ENCODE measurements at places on chromosomes 11 and 22.

DNA sequence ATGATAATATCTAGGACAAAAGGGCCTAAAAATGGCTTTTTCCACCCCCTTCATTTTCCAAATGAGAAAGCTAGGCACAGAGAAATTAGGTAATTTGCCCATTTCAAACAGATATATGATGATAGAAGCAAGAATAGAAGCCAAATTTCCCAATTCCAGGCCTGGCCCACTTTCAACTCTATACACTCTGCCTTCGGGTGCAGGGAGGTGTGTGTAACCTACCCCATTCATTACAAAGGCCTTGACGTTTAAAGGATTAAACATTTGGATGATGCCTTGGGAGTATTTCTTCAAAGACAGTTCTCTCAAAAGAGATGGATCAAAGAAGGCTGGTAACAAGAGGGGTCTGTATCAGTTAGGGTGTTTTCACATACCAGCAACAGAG is 134.1 kb downstream of the CCDC34 start:
- no peak for DNase-seq

DNA sequence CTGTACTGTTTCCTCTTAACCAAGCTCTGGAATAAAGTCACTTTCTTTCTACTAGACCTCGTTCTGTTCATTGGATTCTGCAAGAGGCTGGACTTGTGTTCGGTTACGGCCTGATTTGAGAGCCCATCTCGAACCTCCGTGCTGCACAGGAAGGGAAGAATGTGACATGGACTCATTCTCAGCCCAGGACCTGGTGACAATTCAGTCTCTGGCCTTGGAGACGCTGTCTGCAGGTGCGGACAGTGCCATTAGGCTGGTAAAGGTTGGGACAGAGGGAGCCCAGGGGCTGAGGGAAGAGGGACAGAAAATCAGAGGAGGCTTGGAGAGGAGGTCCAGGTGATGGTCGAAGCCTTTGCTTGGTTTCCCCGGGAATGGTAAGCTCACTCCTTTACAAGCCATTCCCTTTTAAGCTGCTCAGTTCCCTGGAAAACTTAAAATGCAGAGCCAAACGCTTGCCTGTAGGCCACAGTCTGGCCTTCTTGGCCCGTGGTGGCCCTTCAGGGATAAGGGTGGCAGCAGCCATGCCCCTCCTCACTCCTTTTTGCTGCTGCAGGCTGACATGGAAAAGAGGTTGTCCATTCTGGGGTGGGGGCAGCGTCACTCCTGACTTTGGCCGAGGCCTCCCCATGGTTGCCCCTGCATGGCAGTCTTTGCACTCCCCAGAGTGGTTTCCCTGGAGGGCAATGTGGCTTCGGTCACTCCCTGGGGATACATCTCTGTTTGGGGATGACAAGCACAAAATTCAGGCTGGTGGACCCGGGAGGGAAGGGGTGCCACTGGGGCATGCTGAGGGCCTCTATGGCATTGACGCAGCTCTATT is 52.3 kb downstream of the SHISAL1 start:
- no peak for DNase-seq

GRCh38 chr11:64697663-64698375 is 25.2 kb downstream of the NRXN2 start:
- no peak for DNase-seq

DNA sequence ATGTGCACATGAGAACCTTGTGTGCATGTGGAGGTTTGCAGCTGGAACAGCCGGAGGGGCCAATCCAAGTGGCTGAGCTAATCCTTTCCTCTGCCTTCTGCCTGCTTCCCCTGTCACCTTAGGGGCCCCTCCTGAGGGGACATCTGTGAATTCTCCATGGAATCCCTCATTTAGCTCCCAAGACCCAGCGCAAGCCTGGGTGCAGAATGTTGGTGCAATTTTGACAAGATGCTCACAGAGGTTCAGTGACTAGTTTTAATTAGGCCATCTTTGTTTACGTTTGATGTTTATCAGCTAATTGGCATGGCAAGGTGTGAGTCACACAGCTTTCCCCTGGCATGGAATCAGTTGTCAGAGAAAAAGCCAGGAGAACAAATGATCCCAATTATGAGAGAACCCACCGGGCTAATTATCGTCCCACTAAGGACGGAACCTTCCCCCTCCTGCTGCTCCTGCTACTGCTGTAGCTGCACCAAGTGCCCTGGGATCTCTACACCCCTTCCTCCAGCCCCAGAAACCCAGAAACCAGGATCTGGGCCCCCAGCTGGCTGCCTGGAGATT is 63.6 kb upstream of the PAX6 start:
- no peak for DNase-seq

- no peak for DNase-seq
Observed at GRCh38 chr22:17994424-17995108, 29.8 kb downstream of the MICAL3 start.

DNA sequence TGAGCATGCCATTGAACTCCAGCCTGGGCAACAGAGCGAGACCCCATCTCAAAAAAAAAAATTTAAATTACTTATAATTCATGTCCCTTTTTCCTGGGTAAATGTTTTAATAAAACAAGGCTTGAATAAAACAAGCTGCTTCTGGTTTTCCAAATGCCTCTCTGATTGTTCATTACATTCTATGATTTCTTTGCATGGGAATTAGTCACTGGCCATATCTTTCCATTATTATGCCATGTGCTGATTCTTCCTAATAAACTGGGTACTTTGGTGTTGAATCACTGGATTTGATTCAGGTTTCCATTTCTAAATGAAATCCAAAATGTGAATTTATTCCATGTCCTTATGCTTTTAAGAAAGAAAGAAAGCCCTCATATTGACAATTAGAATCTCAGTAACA is 42.6 kb downstream of the ZNF215 start:
- peak; percentile 69 for DNase-seq

- DNase-seq = peak; percentile 81
Observed at GRCh38 chr11:70397983-70398833, at the start of gene CTTN. Gene CTTN (plus strand): TSS chr11:70398529. CDS start chr11:70407298, 8,769 bp downstream.

GRCh38 chr22:25942115-25942855 is 200.3 kb downstream of the MYO18B start:
- DNase-seq = no peak

- no peak for DNase-seq
Observed at GRCh38 chr11:10543782-10544181, 2.8 kb upstream of the RNF141 start.

GRCh38 chr11:12815931-12816494 is 141.8 kb downstream of the TEAD1 start:
- DNase-seq = no peak

GRCh38 chr22:37279331-37280181 is 2.8 kb upstream of the CYTH4 start:
- DNase-seq = no peak

DNA sequence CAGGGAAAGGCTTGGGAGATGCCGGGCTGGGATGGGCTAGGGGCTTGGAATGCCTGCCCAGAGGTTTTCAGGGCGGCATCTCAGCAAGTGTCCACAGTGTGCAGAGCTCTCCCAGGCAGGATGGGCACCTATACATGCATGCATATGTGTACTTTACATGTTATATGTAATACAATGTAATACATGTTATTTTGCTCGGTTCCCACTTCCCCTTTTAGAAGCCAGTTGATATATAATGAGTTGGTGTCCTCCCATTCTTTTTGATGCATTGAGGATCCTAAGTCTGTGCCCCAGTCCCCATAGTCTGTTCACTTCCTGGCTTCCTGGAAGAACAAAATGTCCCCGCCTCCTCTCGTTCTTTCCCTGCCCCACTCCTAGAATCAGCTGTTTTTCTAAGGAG is 20.1 kb upstream of the EIF3D start:
- peak; percentile 13 for DNase-seq

- peak; percentile 46 for DNase-seq
Observed at GRCh38 chr11:97622795-97623194, 1233.0 kb downstream of the JRKL start.

- DNase-seq = no peak
Observed at GRCh38 chr11:43268786-43269185, 43.0 kb upstream of the API5 start.

DNA sequence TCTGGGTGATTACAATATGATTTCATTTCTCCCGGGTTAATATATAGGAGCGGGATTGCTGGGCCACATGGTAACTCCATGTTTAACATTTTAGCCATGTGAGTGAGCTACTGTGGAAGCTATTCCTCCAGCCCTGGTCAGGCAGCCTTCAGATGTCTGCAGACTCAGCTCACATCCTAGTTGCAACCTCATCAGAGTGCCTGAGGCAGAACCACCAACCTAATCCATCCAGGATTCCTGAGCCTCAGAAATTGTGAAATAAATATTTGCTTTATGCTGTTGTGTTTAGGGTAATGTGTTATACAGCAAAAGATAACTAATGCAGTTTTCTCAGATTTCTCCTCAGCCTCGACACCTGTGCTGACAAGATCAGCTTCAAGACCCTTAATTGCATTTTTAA is 676.8 kb downstream of the OPCML start:
- no peak for DNase-seq

- DNase-seq = no peak
Observed at GRCh38 chr11:123531325-123531724, 101.3 kb downstream of the GRAMD1B start.

GRCh38 chr22:27164781-27165503 is 507.6 kb downstream of the MIAT start:
- no peak for DNase-seq

DNA sequence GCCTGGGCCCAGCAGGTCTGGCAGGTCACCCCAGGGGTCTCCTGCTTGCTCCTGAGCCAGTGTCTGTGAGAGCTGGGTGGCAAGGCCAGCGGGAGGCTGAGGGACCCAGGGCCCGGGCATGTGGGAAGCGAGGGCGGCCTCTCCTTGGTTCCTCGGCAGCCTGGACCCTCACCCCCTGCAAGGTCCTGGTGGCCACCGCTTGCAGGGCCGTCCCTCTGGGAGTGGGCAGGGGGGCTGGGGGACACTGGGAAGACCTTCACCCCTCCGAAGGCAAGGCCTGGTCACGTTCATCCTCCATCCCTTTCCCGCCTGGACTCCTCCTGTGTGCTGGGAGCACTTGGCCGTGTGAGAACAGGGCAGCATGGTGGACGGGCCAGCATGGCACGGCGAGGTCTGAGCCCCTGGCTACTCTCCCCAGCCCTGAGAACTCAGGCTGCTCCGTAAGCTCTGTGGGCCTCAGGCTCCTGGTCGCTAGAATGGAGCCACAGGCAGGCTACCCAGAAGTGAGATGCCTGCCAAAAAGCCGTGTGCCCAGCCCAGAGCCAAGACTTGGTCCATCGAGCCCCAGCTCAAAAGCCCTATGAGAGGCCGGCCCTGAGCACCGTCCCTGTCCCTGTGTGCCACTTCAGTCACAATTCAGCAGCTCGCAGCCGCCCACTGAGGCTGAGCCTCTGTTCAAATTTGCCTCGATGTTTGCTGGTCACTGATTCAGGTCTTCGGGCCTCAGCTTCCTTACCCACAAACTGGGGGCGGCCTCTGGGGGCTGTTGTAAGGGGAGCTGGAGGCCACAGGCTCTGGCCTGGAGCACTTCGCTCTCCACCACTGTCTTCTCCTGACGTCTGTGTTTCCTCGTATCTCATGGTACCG is 45.0 kb downstream of the IGLL1 start:
- no peak for DNase-seq

DNA sequence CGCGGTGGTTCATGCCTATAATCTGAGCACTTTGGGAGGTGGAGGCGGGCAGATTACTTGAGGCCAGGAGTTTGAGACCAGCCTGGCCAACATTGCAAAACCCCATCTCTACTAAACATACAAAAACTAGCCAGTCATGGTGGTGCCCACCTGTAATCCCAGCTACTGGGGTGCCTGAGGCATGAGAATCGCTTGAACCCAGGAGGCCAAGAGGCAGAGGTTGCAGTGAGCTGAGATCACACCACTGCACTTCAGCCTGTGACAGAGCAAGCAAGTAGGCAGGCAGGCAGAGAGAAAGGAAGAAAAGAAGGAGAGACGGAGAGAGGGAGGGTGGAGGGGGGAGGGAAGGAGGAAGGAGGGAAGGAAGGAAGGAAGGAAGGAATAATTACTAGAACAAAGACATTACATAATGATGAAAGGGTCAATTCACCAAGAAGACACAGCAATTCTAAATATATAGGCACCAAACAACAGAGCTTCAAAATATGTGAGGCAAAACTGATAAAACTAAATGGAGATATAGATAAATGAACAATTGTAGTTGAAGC is 13.8 kb upstream of the CLDN5 start:
- DNase-seq = no peak

DNA sequence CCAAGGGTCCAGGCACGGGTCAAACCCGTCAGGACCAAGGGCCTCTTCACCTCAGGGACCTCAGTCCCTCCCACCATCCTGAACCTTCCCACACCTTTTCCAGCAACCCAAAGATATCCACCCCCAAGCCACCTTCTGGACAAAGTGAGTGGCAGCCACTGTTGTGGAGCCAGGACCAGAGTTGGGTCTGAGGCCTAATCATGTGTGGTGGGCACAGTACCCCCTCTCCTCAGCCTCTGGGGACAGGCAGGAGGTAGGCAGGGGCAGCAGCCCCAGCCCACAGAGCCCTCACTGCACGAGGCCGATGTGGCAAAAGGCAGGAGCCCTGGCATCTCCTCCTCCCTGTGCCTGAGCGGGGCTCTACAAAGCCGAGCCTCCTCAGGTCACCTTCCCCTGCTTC is 2.5 kb downstream of the KCNJ11 start:
- DNase-seq = no peak

DNA sequence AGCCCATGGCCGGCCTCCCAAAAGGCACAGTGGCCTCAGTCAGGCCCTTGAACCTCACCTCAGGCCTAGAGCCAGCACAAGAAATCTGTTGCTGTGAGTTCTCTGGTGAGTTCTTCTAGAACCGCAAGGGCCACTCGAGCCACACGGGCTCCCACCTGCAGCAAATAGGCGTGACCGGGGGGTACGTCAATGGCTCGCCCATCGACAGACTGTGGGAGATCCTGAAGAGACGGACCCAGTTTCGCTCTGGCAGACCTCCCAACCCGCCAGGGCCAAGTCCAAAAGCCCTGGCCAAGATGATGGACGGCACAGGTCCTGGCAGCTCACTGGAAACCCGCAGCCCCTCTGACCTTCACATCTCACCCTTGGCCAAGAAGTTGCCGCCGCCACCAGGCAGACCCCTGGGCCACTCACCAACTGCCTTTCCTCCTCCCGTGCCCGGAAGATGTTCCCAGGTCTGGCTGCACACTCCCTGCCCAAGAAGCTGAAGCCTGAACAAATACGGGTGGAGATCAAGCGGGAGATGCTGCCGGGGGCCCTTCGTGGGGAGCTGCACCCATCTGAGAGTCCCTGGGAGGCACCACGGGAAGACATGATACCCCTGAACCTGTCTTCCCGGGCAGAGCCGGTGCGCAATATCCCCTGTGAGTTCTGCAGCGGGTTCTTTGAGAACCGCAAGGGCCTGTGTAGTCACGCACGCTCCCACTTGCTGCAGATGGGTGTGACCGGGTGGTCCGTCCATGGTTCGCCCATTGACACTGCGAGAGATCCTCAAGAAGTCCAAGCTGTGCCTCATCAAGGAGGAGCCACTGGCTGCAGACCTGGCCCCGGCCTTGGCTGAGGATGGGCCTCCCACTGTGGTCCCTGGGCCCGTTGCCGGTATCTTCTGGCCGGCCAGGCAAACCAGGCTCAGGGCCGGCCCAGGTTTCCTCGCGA is 544.2 kb upstream of the CCDC179 start:
- DNase-seq = no peak

DNA sequence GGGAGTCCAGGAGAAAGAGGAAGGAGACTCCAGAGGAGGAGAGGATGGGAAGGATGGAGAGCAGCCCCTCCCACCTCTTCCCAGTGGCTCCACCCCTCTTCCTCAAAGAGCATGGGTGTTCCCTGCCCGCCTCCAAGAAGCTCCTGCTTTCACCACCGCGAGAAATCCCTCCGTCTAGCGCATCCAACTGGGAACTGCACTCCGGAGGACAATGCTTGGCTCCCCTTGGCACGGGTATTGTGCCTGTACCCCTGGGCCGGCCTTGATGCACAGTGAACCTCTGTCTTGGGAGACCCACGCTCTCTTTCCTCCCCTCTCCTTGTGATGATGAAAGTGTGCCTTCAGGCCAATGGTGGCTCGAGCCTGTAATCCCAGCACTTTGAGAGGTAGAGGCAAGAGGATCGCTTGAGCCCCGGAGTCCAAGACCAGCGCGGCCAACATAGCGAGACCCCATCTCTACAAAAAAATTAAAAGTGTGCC is 14.9 kb upstream of the ADA2 start:
- DNase-seq = peak; percentile 19
